ENCODE measurements at places on chromosomes 7 and 10.
A peak's percentile ranks its signal among the peaks of the same experiment; 100 is the strongest.

DNA sequence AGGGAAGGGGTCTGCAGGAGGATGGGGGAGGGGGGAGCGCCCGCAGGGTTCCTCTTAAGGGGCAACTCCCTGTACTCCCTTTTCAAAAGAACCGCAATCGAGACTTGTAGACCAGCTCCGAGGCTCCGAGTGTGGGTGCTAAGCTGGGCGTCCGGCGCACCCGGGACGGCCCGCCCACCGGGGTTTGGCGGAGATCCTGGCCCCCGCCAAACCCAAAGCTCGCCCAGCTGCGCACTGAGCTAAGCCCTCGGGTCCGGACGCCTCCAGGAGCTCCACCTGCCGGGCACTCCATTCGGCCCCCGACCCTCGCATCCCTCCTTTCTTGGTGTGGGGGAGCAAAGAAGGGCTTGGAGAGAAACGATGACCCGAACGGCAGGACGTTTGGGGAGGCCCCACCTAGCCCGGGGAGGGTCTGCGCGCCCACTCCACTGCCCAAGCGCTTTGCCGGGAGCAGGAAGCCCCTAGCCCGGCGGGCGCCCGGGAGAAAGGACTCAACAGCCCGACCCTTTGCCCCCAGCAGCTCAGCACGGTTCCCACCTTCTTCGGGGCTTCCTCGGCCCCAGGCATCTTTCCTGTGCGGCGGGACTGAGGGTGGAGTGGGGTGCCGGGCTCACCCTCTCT is 651 bp downstream of the AFAP1L2 start:
- H3K4me3 ChIP-seq = peak overlapping the region; percentile 72
- H3K4me1 ChIP-seq = peaks cover 3% of the 10 kb centered on the region
- no peak for DNase-seq
- no peaks in the 10 kb centered on the region for H3K27me3 ChIP-seq
- peak overlapping the region; percentile 83 for H3K27ac ChIP-seq
- H3K36me3 ChIP-seq = no peaks in the 10 kb centered on the region

DNA sequence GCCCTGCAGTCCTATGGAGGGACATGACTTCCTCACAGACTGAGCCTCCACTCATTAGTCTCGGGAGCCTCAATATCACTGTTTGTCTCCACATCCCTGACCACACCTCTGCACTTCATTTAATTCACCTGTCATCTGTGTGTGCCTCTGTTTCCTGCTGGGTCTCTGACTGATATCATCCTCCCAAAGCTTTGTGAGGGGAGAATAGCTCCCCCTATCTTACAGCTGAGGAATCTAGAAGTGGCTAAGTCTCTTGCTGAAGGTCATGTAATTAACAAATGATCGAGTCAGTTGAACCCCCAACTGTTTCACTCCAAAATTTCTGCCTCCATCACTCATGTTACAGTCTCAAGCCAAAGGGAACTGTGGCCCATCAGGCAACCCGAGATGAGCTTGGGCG is 5.5 kb upstream of the CPXM2 start:
- no peak overlapping the region for H3K4me3 ChIP-seq
- DNase-seq = no peak
- peaks cover 5% of the 10 kb centered on the region for H3K4me1 ChIP-seq

DNA sequence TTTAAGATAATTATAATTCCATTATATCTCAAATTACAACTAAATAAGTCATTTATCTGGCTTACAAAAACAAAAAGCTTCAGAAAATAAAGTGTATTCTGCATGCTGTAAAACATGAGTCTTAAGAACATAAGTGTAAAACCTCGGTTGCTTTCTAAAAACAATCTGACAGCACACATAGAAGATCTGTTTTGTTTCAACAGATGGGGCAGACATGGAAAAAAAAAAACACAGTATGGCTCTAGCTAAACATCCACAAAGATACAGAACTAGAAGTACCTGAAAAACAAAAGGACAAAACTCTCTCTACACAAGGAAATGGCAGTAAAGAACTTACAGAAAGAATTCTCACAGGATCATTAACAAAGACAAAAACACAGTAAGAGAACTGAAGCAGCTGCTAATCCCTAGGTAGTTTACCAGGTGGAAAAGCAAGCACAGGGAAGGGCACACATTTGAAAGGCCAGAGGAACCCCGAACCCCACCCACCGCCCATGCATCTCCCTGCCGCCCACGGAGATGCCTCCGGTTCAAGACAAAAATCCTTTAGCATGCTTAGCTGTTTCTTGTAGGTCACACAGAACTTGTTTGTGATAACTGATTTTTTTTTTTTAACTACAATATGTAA is 42.5 kb downstream of the DLD start:
- no peak overlapping the region for H3K27ac ChIP-seq
- peaks cover 45% of the 10 kb centered on the region for H3K4me1 ChIP-seq
- peaks cover 73% of the 10 kb centered on the region for H3K36me3 ChIP-seq

- H3K27me3 ChIP-seq = no peaks in the 10 kb centered on the region
- no peak overlapping the region for H3K4me3 ChIP-seq
- DNase-seq = no peak
- H3K36me3 ChIP-seq = peaks cover 16% of the 10 kb centered on the region
- peaks cover 40% of the 10 kb centered on the region for H3K4me1 ChIP-seq
Observed at GRCh38 chr7:44072364-44073231, 7.2 kb upstream of the PGAM2 start.

DNA sequence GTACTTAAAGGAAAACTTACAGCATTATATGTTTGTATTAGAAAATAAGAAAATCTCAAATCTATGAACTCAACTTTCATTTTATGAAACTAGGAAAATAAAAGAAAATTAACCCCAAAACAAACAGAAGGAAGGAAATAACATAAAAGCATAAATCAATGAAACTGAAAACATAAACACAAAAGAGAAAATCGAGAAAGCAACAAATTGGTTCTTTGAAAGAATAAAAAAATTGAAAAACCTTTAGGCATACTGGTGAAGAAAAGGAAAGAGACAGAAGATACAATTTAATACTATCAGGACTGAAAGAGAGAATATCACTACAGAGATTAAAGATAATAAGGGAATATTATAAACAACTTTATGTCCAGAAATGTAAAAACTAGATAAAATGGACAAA is 21.2 kb downstream of the PRTFDC1 start:
- no peak overlapping the region for H3K27ac ChIP-seq
- no peaks in the 10 kb centered on the region for H3K27me3 ChIP-seq
- H3K4me1 ChIP-seq = no peaks in the 10 kb centered on the region
- no peaks in the 10 kb centered on the region for H3K36me3 ChIP-seq
- H3K4me3 ChIP-seq = no peak overlapping the region

DNA sequence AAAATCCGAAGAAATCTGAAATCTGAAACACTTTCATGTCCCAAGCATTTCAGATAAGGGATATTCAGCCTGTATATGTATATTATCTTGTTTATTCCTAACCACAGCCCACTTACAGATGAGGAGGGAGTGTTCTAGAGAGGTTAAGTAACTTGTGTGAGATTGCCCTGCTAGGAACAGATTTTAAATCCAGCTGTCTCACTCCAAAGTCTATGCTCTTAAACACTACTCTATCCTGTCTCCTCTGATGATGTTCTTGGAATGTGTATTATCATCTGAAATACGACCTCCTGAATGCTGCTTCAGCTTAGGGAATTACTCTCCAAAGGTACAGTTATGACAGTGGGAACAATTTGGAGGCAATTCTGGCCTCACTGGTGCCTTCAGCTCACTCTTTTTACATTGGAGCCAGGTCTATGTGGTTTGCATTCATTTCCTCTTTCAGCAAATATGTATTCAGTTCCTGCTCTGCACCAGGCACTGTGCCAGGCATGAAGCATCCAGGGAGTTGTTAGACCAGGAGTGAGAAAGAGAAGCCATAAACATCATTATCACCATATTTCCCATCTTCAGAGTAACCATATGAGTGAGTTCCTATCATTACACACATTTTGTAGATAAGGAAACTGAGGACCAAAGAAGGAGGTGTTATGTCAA is 70.2 kb downstream of the NOC3L start:
- no peak overlapping the region for H3K4me3 ChIP-seq
- H3K4me1 ChIP-seq = no peaks in the 10 kb centered on the region
- no peaks in the 10 kb centered on the region for H3K27me3 ChIP-seq
- no peak for DNase-seq

DNA sequence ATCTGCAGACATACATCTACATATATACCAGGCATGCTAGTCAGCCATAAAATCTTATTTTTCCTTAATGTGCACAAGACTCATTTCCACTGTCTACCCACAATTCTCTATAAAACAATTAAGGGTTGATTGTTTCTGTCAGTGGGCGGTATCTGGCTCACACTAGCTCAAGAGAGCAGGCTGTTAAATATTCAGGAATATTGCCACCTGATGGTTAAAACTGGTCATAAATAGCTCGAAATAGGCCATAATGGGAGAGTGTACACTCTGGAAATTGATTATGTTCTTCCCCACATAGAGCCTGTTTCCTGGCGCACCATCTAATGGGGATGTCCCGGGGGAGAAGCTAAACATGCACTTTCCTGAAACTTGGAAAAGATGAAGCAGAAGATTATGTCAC is 620.6 kb upstream of the ANKRD30A start:
- H3K27me3 ChIP-seq = no peaks in the 10 kb centered on the region
- H3K27ac ChIP-seq = no peak overlapping the region
- H3K4me1 ChIP-seq = no peaks in the 10 kb centered on the region
- no peak for DNase-seq
- no peak overlapping the region for H3K4me3 ChIP-seq
- no peaks in the 10 kb centered on the region for H3K36me3 ChIP-seq

DNA sequence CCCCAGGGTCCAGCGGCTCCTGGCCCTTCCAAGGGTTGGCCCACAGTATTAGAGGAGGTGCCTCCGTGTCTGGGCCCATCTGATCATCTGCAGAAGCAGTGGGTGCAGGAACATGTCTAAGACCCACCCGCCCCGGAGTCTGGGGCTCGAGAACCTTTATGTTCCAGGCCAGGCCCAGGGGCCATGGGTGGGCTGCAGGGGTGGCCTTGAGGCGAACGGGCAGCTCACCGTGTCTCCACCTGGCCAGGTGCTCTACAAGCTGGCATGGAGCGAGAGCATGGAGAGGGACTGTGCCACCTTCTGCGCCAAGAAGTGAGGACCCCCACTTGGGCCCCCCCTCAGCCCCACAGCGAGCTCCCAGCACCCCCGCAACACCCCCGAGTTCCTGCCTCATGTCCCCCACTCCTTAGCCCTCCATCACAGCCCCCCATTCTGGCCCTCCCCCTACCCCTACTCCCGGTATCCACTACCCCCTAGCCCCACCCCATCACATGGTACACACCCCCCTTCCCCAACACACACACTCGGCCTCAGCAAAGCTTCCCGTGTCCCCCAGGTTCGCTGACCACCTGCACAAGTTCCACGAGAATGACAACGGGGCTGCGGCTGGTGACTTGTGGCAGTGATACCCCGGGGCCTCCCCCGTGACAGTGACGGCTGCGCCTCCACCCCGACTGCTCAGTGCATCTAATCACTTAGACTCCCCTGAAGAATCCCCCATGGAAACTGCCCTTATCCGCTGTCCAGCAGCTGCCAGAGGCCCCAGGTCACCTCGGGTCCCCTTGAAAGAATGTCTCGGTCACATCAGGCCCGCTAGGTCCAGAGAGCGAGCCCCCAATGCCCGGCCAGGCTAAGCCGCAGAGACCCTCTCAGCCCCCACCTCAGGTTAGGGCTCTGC is 4.0 kb upstream of the SH2B2 start:
- H3K4me3 ChIP-seq = no peak overlapping the region
- peaks cover 17% of the 10 kb centered on the region for H3K4me1 ChIP-seq
- DNase-seq = no peak
- no peak overlapping the region for H3K27ac ChIP-seq
- H3K27me3 ChIP-seq = no peaks in the 10 kb centered on the region
- no peaks in the 10 kb centered on the region for H3K36me3 ChIP-seq

DNA sequence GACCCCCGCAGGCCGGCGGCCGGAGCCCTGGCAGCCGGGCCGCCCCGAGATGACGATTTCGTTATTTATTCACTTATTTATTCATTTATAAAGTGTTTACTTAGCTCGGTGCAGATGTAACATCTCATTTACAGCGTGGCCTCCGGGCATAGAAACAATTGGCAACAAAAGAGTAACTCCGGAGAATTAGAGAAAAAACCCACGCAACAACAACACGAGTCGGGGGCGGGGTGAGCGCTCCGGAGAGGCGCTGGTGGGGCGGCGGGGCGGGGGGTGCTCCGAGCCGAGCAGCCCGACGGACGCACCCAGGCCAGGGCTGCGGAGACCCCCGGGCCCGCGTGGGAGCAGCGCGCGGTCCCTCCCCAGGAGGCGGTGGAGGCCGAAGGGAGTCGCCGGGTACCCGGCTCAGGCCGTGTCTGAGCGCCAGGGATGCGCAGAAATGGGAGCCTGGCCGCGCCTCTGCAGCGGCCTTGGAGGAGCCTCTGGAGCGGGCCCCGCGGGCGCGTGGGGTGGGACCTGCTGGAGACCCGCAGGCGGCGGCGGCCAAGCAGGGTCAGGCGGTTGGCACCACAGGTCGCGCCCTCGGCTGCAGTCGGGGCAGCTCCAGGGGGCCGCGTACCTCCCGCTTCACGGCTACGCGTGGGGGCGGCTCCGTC is 14.3 kb downstream of the UNCX start:
- peaks cover 8% of the 10 kb centered on the region for H3K4me1 ChIP-seq
- H3K27me3 ChIP-seq = peaks cover 72% of the 10 kb centered on the region
- no peak overlapping the region for H3K4me3 ChIP-seq
- DNase-seq = no peak
- H3K36me3 ChIP-seq = no peaks in the 10 kb centered on the region

GRCh38 chr7:155722118-155722517 is 77.7 kb downstream of the RBM33 start:
- no peaks in the 10 kb centered on the region for H3K27me3 ChIP-seq
- H3K4me1 ChIP-seq = no peaks in the 10 kb centered on the region
- H3K27ac ChIP-seq = no peak overlapping the region
- DNase-seq = no peak
- H3K36me3 ChIP-seq = no peaks in the 10 kb centered on the region

DNA sequence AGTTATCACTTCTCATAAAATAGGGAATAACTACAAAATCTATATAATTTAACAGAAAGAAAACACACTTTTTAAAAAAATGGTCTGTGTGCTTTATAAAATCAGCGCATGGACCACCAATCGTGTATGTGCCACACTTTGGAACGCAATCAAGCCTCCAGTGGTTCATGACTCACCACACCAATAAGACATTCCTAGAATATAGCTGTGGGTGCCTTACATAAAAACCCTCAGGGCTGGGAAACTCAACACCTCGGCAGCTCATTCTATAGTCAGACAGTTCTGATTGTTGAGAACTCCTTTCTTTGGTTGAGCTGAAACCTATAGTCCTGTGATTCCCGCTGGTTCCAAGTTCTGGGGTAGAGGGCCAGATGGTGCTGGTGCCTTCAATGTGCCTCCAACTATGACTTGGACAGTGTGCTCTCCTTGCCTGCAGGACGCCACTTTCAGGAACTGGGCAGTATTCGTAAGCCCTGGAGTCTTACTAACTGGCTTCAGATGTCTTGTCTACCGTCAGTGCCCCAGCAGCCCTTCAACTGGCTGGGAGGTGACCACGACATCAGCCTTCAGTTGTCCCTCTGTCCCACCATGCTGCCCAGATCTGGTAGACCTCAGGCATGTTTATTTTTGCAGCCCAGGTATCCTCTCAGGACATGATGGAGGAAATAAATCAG is 135.7 kb upstream of the GDF10 start:
- peaks cover 8% of the 10 kb centered on the region for H3K4me1 ChIP-seq
- H3K36me3 ChIP-seq = no peaks in the 10 kb centered on the region
- no peak for DNase-seq
- H3K27ac ChIP-seq = no peak overlapping the region

Data from esophagus squamous epithelium (tissue), 5 donors.